ENCODE measurements at places on chromosomes 6 and 20.

- no peak for ATAC-seq
Measured at GRCh38 chr6:44676826-44677433, 289.4 kb downstream of the CDC5L start.

GRCh38 chr20:32560482-32560988 lies 24.6 kb downstream of the NOL4L start:
- ATAC-seq, result no peak

DNA sequence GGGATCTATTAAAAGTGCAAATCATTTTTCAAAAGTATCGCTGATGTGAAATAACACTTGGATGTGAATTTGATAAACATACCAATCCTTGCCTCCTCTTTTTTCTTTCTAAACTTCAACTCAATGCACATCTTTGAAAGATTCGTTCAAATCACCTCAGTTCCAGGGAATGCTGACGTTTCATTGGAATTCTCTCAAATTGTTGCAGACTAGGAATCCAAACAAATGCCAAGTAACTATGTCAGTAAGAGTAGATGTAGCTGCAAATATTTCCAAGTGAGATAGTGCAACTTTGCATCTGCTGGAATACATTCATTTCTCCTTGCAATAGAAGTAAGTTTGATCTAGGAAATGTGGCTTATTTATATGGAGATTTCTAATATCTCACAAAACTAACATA lies 220.7 kb downstream of the FUT9 start:
- ATAC-seq, result no peak

DNA sequence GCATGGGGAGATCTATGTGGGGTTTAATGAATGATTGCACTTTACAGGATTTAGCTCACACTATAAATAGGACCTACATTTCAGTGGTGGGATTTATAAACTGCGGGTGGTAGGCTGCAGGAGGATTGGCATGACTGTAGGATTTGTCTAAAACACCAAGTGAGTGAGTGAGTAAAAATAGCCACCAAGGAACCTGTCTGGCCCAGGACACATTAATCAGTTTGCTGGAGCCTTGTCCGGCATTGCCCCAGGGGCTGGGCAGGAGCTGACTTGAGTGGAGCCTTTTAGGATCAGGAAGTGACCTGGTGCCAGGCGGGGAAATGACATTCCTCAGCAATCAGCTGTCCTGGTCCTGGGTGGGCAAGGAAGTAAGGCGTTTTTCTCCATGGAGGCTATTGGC lies 278.7 kb upstream of the PRND start:
- no peak for ATAC-seq

DNA sequence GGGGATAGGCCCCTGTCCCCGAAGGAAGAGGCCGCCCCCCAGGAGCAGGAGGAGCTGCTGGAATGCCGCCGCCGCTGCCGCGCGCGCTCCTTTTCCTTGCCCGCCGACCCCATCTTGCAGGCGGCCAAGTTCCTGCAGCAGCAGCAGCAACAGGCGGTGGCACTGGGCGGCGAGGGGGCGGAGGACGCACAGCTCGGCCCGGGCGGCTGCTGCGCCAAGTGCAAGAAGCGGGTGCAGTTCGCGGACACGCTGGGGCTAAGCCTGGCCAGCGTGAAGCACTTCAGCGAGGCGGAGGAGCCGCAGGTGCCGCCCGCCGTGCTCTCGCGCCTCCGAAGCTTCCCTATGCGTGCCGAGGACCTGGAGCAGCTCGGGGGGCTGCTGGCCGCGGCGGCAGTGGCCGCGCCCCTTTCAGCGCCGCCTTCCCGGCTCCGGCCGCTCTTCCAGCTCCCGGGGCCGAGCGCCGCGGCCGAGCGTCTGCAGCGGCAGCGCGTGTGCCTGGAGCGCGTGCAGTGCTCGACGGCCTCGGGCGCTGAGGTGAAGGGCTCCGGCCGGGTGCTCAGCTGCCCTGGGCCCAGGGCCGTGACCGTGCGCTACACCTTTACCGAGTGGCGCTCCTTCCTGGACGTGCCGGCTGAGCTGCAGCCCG lies 630 bp downstream of the PPP1R3G start:
- ATAC-seq, result peak; percentile 10

DNA sequence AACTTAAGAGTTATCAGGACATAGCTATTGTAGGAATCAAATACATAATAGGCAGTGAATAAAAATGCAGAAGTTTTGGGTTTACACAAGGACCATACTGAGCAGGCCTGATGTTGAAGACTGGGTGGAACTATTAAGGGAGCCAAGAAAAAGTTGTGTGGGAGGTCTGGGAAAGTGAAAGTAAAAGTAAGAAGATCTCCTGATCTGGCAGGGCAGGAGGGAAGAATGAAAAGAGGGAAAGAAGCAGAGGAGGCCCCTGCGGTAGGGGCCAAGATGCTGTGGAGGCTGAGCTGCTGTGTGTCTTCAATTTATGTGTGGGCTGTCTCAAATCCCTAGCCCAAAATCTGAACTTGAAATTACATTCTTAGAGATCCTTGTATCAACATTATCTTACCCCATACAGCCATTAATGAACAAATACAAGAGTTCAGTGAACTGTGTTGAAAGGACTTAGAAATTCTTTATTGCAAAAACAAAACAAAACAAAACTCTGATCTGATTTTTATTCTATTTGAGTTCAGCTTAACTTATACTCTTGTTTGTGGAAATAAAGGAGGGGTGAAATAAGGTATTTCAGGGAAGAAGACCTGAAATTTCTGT lies 1183.8 kb downstream of the HACE1 start:
- no peak for ATAC-seq

DNA sequence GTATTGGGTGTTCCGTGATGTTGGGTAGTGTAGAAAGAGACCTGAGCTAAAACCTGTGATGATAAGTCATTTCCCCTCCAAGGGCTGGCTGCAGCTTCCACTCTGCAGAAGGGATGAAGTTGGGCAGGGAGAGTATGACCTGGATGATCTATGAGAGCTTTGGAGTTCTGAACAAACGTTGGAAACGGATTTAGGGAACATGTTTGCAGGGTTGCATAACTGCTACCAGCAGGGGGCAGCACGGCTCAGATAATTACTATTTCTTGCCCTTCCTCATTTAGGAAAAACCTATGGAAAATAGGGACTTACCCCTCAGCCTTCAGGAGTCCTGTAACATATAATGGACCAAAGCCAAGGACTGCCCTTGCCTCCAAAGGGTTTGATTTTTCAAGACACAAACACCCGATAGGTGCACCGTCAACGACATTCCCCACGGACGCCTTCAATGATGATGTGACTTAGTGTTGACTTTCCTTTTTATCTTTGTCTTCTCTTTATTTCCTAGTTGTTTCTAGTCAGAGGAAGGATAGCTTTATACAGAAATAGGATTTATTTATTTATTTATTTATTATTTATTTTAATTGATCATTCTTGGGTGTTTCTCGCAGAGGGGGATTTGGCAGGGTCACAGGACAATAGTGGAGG lies 164.9 kb upstream of the SASH1 start:
- ATAC-seq, result no peak

DNA sequence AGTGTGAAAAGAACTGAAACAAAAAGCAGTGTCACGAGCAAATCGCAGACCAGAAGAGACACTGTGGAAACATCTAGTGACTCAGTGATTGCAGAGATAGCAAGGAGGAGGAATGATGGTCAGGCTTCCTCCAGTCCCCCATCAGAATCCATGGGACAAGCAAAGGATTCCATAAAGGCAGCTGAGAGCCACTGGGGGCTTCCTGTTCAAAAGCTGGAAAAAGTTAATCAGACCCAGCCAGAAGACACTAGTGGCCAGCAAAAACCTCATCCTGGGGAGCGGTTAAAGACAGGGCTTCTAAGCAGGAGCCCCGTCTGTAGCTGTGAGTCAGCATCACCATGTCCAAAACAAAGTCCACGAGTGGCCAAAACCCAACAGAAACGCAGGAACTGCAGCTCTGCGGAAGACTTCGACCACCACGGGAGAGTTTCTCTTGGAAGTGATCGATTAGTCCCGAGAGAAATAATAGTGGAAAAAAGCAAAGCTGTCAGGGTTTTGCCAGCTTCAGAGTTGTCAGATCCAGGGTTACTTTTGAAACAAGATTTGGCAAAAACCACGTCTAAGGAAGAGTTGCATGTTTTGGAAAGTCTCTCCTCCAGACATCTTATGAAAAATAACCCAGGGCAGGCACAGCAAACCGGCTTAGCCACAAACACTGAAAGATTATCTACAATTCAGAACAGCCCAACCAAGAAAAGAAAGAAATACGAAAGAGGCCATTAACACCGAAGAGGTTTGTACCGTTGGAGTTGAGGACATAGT lies 51.0 kb downstream of the JAG1 start:
- no peak for ATAC-seq

- ATAC-seq, result no peak
Measured at GRCh38 chr6:122405417-122405816, 6.0 kb downstream of the HSF2 start.

GRCh38 chr6:148967541-148967956 lies 220.7 kb downstream of the UST start:
- no peak for ATAC-seq

GRCh38 chr20:40508821-40509220 lies 180.2 kb downstream of the MAFB start:
- no peak for ATAC-seq

- no peak for ATAC-seq
Measured at GRCh38 chr6:14856177-14856576, 389.7 kb upstream of the JARID2 start.

- ATAC-seq, result no peak
Measured at GRCh38 chr20:50115041-50115512, 2.1 kb upstream of the UBE2V1 start.

DNA sequence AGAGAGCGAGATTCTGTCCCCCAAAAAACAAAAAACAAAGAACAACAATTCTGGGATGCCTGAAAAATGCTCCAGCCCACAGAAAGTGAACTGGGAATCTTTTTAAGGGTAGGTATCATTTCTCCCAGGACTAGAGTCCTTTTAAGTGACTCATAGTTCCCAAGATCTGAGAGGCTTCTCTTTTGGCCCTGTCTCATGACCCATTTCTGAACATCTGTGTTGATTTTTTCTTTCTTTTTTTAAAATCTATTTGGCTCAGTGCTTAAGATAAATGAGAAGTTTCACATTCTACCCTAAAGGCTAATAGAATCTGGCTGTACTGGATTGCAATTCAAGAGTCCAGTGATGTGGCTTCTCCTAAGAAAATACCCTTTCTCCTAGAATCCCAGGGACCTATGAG lies 217.6 kb upstream of the FOXQ1 start:
- ATAC-seq, result no peak

DNA sequence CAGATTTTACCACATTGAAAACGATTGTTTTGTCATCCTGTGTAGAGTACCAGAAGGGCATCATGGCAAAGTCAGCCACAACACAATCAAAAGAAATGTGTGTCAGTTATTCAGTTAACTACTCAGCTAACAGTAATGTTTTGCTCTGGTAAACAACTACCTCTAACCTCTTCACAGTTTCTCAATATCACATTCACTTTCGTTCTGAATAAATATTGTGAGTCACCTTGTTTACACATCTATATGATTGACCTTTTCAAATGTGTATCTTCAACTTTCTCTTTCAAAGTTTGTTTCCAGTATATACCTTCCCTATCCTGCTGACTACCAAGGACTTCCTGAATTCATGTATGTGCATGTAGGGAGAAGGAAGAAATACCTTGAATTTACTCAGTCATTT lies 216.6 kb upstream of the UFL1 start:
- ATAC-seq, result no peak

GRCh38 chr20:47204008-47204849 lies 152.3 kb downstream of the ZMYND8 start:
- ATAC-seq, result no peak

DNA sequence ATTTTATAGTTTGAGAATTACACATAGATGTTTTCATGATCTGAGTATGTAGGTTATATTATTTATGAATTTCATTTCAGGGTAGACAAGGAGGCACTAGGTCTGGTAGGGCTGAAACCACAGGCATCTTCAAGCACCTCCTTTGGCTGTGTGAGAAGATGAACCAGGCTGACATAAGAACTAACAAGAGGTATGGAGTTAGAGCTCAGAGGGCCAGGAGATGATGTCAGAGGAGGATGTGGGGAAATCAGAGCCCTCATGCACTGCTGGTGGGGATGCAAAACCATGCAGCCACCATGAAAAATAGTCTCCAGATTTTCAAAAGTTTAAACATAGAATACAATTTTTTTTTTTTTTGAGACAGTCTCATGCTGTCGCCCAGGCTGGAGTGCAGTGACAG lies 13.6 kb upstream of the RIPOR3 start:
- ATAC-seq, result no peak

- ATAC-seq, result no peak
Measured at GRCh38 chr20:23702021-23702420, 13.2 kb upstream of the CST4 start.

GRCh38 chr6:44932651-44933091 lies 395.5 kb upstream of the RUNX2 start:
- no peak for ATAC-seq

GRCh38 chr6:86682297-86682696 lies 255.0 kb upstream of the HTR1E start:
- ATAC-seq, result no peak

DNA sequence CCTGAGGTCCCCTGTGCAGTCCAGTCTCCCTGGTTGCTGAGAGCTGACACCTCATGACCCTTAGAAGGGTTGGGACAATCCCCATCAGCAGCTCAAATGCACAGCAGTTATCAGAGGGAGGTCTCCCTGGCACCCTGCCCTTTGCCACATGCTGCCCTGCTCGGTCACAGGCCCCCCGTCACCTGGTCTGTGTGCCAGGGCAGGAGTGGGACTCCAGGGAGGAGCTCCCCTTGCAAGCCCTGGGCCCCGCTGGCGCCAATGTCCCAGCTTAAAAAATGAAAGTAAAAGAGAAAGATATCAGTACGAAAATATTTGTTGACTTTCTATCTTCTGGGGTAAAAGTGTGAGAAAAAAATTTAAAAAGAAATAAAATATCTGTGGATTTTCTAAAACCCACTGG lies 68.1 kb upstream of the SLC22A16 start:
- ATAC-seq, result peak; percentile 31

- ATAC-seq, result no peak
Measured at GRCh38 chr20:47757145-47758035, 27.9 kb downstream of the SULF2 start.

- ATAC-seq, result no peak
Measured at GRCh38 chr6:55528624-55529023, 50.4 kb downstream of the HMGCLL1 start.

GRCh38 chr6:25172819-25173218 lies 106.4 kb upstream of the CARMIL1 start:
- ATAC-seq, result no peak

GRCh38 chr6:118663993-118664985 lies 12.9 kb upstream of the CEP85L start:
- ATAC-seq, result peak; percentile 56

DNA sequence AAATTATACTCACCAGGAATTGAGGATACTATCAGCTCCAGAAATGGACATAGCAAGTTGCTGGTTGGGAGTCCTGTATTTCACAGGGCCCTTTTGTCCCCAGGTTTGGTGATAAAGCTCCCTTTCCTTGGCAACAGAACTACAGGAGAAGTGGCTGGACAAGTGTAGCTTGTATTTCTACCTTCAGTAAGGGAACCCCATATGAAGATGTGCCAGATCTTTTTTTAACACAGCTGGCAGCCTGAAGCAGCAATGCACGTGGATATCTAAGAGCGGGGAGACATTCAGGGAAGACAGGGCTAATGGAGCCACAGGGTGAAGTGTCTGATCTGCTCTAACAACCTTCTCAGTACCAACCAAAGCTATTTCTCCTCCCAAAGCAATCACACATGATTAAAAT lies 373.9 kb upstream of the ID4 start:
- ATAC-seq, result no peak

- ATAC-seq, result no peak
Measured at GRCh38 chr6:131651782-131652181, 14.7 kb downstream of the ENPP3 start.

GRCh38 chr20:10347086-10347880 lies 86.7 kb downstream of the MKKS start:
- ATAC-seq, result no peak

- no peak for ATAC-seq
Measured at GRCh38 chr6:34602318-34603111, 46.4 kb upstream of the SPDEF start.
